Frontal cortex (tissue), 4 donors: ENCODE measurements at places on chromosomes 4 and X.

GRCh38 chr4:139214039-139214534 is 37.1 kb upstream of the ELF2 start:
- DNase-seq = no peak

DNA sequence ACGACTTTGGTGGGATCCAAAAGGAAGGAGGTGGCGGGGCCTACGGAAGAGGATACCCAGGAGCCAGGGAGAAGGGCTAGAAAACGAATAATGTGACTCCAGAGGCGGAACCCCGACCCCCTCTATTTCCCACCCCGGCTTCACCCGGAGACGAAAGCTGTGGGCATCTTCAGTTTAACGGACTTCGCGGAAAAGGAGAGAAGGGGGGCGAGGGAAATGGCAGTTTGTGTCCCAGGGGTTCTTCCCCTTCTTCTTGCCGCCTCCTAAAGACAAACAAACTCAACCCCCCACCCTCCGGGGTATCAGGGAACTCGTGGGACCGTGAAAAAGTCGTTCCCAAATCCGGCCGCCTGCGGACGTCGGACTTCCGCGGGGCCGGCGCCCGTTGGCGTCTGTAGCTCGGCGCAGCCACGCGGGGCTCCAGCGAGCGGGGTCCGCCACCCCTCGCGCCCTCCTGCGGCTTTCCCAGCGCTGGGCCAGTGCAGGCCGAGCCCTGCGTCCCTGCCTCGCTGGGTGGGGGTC is 3.6 kb upstream of the LEF1 start:
- DNase-seq = no peak

- peak; percentile 55 for DNase-seq
These were observed 4.2 kb upstream of the ZNF157 start for GRCh38 chrX:47366041-47366722.

- no peak for DNase-seq
These were observed 326.9 kb upstream of the SLIT2 start for GRCh38 chr4:19924761-19925160.

DNA sequence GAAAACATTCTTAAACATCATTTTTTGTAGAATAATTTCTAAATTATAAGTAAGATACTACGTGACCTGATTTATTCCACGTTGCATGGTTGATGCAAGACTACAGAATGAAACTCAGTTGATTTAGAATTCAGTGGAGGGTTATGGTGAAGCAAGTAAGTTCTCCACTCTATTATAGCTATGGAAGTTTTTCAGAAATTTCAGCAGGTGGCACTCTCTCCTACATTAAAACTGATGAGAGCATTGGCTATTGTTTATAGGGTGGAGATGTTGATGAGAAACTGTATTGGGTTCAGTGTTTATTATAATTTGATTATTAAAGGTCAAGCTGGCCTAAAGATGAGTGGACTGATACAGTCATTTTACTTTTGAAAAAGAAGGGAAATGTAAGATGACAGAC is 88.0 kb downstream of the FNIP2 start:
- peak; percentile 14 for DNase-seq

- no peak for DNase-seq
These were observed 5.2 kb upstream of the RBMXL3 start for GRCh38 chrX:115183980-115184379.

DNA sequence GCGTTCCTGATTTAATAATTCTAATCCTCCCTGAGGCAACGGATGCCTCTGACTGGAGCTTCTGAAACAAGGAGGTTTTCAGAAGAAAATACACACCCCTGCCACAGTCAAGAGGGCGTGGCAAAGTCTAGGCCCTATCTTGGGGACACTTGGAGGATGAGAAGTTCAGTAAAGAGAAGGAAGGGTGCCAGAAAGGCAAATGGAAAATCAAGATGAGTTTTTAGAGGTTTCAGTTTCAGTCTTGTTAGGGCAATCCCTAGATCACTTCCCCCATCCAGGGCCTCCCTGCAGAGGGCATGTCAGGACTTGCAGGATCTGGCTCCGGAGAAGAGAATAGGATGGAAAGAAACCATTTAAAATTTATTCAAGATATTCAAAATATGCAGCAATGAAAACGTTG is 28.5 kb upstream of the FGF2 start:
- DNase-seq = no peak

- DNase-seq = no peak
These were observed 28.4 kb upstream of the TSPAN5 start for GRCh38 chr4:98686847-98687246.

DNA sequence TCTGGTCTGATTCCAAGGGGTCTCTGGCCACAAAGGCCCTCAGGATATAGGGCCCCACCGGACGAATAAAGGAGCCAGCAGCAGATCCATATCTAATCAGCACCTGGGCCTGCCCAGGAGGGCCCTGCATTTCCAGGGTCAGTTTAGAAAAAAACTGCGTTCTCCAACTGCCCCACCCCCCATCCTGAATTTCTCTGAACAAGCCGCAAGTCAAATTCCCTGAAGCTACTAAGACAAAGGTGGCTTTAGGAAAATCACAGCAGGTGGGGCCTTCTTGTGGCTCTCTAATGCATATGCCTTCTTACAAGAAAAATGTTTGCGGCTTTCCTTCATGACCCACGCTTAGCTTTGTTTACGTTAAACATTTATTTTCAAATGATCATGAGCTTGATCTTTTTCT is 76.6 kb downstream of the MBNL3 start:
- no peak for DNase-seq

GRCh38 chr4:4419896-4420295 is 33.0 kb downstream of the NSG1 start:
- no peak for DNase-seq

DNA sequence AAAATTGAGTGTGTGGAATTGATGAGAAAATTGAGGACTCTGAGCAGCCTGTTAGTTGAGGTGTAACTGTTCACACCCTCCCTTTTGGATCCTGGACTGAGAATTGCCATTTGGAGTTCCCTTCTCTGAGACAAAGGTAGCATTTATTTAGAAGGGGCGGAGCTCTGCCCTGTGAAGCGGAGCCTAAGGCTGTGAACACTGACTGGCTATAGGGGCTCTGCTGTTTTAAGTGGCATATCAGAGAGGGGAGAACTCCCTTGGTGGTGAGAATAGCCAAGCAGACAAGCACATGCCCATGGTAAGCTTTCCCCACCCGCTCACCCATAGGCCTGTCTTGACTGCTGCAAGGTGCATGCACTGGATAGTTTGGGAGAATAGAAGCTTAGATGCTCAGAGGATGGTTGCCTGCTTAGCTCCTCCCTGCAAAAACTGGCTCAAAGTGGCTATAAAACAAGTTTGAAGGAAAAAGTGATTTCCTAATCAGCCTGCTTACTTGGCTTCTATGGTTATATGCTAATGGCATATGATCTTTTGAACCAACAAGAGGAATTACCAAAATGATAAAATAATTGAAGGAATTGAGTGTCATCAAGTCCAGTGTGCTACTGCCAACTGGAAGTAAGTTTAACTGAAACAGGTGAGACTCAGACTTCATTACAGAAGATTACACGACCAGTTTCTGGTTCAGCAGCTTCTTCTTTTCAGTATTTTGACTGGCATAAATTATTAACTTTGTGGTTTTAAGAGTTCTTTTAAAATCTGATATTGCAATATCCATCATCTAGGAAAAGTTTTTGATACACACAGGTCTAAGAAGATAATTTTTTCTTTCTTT is 108.4 kb downstream of the AFF1 start:
- DNase-seq = no peak

DNA sequence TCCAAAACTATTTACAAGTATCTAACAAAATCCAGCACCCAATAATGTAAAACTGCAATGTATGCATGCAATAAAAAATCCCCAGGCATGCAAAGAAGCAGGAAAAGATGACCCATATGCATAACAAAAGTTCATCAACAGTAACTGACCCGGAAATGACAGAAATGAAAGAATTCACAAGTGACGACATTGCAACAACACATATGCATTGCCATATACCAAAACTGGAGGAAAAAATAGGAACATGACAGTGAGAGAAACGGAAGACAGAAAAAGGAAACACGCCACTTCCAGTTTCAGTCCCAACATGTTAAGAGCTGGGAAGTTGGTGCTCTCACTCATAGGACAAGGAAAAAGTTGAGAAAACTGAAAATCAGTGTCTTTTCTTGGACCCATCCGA is 154.6 kb downstream of the EVC2 start:
- no peak for DNase-seq

DNA sequence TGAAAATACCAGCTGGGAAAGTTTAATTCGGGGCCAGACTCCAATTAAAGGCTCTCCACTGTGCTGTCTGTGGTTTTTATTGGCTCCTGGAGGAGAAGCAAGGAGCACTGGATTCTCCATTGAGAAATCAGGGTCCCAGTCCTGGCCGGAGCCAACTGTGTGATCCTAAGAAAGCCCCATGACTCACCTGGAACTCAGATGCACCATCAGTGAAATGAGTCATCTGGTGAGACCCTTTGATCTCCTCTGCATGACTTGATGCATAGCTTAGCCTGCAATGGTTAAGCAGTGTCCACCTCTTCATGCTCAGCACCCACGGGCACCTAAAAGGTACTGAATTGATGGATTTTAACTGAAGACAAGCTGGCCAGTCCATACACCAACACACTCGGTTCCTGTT is 119.2 kb upstream of the VCX3B start:
- DNase-seq = no peak

DNA sequence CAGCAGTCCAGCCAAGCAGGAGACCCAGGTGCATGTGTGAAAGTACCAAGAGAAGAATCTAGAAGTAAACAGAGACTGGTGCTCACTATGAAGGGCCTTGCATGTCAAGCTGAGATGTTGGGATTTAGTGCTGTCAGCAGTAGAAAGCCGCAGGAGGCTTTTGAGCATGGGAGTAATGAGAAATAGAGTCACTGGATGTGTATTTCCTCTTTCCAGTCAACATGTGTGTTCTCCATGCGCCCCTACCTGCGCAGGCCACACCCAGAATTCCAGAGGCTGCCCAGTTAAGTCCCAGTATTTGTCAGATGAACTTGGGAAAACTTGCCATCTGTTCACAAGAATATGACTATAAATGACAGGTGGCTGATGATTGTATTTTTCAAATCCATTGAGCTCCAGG is 4.5 kb upstream of the MAMLD1 start:
- no peak for DNase-seq

- DNase-seq = no peak
These were observed 92.7 kb downstream of the TENT5D start for GRCh38 chrX:80512924-80513323.

DNA sequence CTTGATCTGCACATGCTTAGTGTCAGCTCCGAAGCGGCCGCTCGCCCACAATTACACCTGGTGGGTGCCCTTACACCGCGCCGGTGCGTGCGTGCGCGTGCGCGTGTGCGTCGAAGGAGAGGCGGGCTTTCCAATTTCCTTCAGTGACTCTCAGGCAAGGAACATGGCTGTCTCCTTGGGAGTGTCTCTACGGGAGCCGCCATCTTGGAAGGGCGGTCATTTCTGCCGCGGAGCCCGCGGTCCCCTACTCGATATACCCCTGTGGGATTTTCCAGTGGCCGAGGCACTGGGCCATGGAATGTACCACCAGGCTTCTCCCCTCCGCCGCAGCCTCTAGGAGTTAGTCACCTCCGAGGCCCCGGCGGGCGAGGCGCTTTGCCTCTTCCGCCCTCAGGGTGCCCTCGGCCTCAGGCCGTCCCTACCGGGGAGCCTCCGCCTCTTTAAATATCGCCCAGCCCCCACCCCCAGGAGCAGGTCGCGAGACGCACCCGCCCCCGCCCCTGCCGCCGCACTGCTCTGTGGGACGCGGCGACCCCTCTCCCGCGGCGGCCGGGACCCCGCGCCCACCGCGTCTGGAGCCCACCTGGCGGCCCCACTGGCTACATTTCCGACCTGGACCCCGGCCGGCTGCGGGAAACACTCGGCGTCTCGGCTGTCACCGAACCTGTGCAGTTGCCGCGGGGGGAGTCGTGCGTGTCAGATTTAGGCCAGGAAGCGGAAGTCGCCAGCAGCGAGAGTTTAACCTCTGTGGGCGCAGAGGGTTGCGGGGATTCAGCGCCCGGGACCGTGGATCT is at the start of gene ZNF41:
Gene ZNF41 (minus strand): TSS at position 711 of the 794 bp plus-strand sequence. CDS start 15,741 bp downstream, outside the sequence.
- peak; percentile 70 for DNase-seq

- no peak for DNase-seq
These were observed 293.1 kb downstream of the TENM3 start for GRCh38 chr4:182536221-182536811.

- DNase-seq = no peak
These were observed 39.9 kb downstream of the TXLNG start for GRCh38 chrX:16826207-16826606.

GRCh38 chrX:154300816-154301215 is 5.2 kb downstream of the TKTL1 start:
- no peak for DNase-seq
